GM23248 (cell line): ENCODE measurements at places on chromosomes 1 and 21.

GRCh38 chr1:63321066-63321784 lies 1.1 kb upstream of the FOXD3 start:
- no peak for DNase-seq

DNA sequence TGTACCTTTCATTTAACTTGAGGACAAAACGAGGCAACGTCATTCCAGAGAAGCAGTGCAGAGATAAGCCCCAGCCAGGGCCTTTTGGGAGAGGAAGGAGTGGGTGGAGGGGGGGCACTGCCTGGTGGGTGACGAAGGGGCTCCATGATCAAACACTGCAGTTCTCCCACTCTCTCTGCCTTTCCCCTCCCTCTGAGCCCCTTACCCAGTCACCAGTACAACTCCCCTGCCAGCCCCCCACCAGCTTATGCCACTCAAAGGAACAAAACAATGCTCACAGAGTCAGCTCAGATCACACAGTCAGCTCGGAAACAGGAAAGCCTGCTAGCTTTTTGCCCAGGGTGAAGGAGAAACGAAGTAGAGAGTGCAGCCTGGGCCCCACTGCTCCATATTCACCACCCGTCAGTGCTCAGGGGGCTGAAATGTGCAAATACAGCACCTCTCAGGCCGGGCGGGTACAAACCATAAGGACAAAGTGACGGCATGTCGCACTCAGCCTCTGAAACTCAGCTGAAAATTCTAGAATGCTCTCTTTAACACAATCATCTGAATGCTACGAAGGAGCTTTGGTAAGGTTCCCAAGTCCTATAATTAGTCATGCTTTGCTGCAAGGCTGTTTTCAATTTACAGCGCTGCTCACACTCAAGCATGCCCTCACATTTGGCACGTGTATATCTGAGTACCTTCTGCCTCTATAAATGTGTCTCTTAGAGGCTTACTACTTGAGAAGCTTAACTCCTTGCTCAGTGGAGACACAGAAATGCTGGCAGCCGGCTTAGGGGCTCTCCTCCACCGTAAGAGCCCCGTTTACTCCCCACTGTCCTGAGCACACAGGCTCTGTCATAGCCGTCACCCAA lies 65.8 kb upstream of the RAB4A start:
- peak; percentile 98 for DNase-seq

DNA sequence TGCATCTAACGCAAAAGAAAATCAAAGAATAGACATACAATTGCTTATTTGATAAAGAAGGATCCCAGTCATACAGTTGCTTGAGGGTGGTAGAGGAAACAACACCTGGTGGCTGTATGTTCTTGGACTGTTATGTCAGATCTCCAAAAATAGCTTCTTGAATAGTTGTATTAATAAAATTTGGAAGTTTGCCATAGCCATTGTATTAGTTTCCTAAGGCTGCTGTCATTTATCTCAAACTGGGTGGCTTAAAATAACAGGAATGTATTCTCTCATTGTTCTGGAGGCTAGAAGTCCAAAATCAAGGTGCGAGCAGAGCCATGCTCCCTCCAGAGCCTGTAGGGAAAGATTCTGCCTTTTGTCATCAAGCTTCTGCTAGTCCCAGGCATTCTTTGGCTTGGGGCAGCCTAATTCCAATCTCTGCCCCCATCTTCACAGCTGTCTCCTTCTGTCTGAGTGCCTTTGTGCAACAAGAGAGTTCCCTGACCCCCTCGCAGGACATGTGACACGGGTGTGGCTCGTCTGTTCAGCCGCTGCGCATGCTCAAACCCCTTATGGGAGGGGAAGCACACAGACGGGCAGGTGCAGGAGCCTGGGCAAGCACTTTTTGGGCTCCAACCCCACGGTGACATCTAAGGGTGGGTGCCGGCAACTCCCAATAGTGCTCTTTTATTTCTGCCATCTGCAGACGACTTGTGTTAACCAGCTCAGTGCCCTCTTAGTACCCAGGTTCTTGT lies 21.7 kb upstream of the GRIK1 start:
- no peak for DNase-seq

GRCh38 chr1:233081735-233082134 lies 131.3 kb downstream of the NTPCR start:
- DNase-seq = no peak

- DNase-seq = no peak
Measured at GRCh38 chr1:11391327-11391726, 87.6 kb upstream of the DISP3 start.

GRCh38 chr1:66535853-66536252 lies 1.9 kb downstream of the SGIP1 start:
- no peak for DNase-seq

GRCh38 chr1:201793306-201793925 lies 35.5 kb upstream of the IPO9 start:
- DNase-seq = no peak

GRCh38 chr1:33346927-33347649 lies 26.2 kb upstream of the A3GALT2 start:
- peak; percentile 84 for DNase-seq

DNA sequence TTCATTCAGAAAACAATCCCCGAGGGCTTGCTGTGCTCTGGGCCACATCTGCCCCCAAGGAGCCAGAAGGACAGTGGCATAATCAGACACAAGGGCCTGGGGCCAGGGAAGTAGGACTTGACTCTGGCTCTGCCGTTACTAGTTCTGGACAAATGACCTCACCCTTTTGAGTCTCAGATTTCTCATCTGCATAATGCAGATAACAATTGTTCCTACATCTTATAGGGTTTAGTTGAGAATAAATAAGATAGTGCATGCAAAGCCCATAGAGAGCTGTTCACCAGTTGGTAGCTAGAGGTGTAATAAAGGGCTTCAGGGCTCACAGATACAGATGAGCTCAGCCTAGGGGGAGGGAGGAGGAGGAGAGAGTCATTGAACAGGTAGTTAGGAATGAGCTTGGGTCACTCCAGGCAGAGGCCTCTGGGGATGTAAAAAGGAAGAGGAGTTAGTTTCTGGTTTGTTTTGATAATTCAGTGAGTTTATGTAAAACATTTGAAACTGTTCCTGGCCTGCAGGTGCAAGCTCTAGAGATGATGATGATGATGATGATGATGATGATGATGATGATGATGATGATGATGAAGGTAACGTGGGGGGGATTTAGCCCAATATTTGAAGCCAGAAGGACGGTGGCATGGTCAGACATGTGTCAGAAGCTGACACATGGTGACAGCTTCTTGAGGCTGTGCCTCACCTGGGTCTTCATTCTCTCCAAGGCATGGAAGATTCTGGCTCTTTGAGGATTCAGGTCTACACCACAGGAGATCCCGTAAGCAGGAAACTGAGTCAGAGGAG lies 858 bp downstream of the LACTBL1 start:
- peak; percentile 22 for DNase-seq

- no peak for DNase-seq
Measured at GRCh38 chr1:107829036-107829770, 135.8 kb downstream of the VAV3 start.

GRCh38 chr21:19557046-19557445 lies 1153.5 kb upstream of the TMPRSS15 start:
- no peak for DNase-seq
